ENCODE measurements at places on chromosomes 7 and 10. TPM values are rescaled to one million over a fixed set of nuclear protein-coding genes. Genes with fewer than 3 reads are reported as not detected.

- no peak for DNase-seq
Observed at GRCh38 chr7:140685407-140686087, 11.0 kb upstream of the NDUFB2 start.

Gene NPC1L1
- not detected for total RNA-seq

- DNase-seq: peak; percentile 35
Observed at GRCh38 chr10:99709480-99710229, 22.3 kb downstream of the COX15 start.

GRCh38 chr10:21831986-21832820 is 171.3 kb downstream of the DNAJC1 start:
- DNase-seq: no peak

Gene PTF1A
- total RNA-seq: not detected

Gene ELN
- total RNA-seq: 0.59 TPM

DNA sequence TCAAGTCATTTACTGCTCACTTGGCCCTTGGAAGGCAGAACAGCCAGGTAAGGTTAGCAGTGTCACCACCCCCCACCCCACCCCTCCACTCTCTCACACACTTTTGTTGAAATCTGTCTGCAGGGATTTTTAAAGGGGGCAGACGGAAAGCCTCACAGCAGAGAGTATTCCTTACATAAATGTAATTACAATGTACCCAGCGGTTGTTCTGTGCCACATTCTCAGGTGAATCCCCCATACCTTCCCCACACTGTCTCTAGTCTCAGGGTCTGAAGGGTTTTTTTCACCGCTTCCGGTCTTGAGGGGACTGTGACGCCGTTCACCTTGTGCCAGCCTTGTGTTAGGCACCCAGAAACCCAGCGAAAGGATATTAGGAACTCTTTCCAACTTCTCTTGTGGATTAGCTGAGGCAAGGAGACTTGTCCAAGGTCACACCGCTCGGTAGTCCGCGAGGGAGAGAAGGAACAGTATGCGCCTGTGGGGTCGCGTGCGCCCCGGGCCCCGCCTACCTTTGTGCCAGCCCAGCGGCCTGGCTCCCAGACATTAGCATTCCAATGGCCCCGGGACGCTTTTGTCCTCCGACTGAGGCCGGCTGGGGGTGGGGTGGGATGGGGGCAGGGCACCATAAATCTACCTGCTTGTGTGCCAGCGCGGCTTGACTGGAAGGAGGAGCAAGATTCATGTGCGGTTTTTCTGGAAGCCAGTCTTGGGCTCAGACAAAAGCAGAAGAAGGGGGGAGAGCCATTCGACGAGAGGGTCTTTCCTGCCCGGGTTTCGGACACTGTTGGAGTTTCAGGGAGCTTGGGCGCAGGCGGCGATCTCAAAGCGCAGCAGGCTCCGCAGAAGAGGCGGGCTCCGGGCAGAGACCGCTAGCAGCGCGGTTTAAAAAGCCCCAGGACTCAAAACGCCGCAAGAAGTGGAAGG is 4.5 kb downstream of the NEUROG3 start:
- no peak for DNase-seq

- no peak for DNase-seq
Observed at GRCh38 chr7:73870041-73870492, 9.1 kb downstream of the TMEM270 start.

Gene IFIT1B
- total RNA-seq: not detected

DNA sequence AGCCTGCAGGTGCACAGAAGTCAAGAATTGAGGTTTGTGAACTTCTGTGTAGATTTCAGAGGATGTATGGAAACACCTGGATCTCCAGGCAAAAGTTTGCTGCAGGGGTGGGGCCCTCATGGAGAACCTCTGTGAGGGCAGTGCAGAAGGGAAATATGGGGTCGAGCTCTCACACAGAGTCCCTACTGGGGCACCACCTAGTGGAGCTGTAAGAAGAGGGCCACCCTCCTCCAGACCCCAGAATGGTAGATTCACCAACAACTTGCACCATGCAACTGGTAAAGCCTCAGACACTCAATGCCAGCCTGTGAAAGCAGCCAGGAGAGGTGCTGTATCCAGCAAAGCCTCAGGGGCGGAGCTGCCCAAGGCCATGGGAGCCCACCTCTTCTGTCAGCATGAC is 205.8 kb downstream of the CCSER2 start:
- DNase-seq: no peak

GRCh38 chr7:95693551-95694333 is 78.6 kb upstream of the DYNC1I1 start:
- peak; percentile 44 for DNase-seq

DNA sequence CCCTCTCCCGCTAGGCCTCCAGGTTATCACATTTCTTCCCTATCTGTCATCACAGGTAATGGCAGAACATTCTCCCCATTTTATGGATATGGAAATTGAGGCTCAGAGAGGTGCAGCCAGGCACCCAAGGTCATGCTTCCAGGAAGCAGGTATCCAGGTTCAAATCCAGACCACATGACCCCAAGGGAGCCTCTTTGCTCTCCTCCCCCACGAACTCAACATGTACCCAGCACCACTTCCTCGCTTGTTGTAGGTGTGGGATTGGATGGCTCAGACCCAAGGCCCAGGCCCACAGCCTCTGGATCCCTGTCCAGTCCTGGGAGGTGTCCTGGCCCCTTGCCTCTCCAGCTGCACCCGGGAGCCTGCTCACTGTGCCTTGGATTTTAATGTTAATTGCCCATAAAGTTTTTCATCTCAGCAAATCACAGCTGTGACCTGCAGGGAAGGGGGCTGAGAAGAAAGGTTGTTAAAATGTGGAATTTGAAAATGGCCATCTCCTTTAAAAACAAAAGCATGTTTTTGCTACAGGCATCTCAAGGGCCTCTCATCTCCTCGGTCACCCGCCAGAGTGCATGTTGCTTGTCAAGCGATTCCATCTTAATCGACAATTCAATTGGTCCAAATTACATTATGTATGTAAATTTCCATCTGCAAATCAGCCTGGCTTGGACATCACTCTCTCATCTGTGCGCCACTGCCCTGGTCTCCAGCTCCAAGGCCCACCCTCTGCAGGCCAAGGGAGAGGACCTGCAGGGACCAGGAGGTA is 205.4 kb upstream of the ZMIZ1 start:
- no peak for DNase-seq

- no peak for DNase-seq
Observed at GRCh38 chr7:74029991-74030415, 2.0 kb downstream of the ELN start.

GRCh38 chr7:149887311-149887710 is 13.5 kb downstream of the ATP6V0E2 start:
- DNase-seq: no peak

DNA sequence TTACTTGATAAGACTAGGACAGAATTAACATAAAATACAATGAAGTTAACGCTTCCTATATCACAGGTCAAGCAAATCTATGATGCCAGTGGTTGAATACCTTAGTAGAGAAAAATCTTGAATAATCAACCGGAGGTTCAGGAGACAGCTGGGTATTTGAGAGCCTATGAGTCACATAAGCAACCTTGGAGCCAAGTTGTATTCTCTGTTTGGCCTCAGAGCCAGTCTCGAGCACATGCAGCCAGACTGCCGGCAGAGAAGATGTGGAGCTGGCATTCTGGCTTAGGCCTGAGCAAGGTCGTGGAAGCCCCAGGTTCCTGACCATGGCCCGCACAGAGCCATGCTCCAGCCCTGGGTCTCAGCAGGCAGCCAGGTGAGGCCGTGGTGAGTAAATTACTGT is 90.3 kb downstream of the FAM204A start:
- peak; percentile 5 for DNase-seq

DNA sequence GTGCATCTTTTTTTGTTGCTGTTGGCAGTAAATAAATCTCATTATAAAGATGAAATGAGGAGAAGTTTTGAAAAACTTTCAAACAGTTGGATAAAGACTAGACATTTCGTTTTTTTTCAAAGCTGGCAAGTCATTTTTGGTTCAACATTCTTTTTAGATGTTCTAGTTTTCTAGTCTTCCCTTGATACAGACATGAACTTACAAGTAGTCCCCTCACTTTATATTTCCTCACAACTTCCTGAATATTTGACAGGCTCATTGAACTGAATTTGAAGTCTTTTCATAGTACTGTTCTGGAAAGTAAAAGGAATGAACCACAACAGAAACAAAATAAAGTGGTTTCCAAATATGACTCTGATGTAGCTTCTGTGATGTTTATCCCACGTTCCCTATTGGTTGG is 134.2 kb downstream of the NRCAM start:
- no peak for DNase-seq

Gene RBM20
- 0.36 TPM for total RNA-seq

- peak; percentile 21 for DNase-seq
Observed at GRCh38 chr7:85030893-85031292, 156.0 kb downstream of the SEMA3D start.

Gene HYAL4
- not detected for total RNA-seq

Gene NOM1
- 18.1 TPM for total RNA-seq

DNA sequence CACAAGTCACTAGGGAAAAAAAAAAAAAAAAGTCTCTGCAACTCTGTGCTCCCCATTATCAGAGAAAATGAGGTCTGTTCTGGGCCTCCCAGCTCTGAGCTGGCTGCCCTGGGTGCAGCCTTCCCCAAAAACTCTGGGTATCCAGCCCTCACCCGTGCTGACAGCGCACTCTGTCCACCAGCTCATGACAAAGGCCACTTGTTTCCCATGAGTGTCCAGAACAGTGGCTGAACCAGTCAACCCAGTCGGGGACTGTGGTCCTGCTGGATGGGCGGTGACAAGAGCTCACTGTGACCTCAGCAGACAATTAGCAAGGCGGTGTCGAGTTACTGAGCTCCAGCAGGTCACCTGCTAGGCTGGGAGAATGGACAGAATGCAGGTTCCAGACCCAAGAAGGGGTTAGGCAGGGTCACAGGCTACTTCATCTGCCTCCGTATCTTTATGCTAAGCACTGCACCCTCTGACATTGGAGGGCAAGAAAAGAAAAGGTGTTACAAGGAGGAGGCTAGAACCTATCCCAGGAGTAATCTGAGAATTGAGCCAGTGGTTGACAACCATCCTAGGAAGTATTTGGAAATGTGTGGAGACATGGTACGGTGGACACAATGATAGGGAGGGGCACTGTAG is 37.2 kb downstream of the DLG5 start:
- DNase-seq: no peak

DNA sequence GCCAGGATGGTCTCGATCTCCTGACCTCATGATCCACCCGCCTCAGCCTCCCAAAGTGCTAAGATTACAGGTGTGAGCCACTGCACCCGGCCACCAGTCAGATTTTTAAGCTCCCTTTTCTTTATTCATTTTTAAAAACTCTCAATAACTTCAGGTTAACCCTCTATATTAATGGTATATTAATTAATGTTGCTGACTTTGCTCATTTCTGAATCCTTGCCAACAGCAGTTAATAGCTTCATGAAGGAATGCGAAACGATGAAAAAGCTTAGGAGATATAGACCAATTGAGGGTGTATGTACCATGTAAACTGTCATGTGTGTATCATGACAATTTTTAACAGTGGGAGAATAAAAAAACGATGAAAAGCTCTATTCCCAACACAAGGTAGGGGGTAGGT is 27.5 kb downstream of the PNPLA8 start:
- no peak for DNase-seq

DNA sequence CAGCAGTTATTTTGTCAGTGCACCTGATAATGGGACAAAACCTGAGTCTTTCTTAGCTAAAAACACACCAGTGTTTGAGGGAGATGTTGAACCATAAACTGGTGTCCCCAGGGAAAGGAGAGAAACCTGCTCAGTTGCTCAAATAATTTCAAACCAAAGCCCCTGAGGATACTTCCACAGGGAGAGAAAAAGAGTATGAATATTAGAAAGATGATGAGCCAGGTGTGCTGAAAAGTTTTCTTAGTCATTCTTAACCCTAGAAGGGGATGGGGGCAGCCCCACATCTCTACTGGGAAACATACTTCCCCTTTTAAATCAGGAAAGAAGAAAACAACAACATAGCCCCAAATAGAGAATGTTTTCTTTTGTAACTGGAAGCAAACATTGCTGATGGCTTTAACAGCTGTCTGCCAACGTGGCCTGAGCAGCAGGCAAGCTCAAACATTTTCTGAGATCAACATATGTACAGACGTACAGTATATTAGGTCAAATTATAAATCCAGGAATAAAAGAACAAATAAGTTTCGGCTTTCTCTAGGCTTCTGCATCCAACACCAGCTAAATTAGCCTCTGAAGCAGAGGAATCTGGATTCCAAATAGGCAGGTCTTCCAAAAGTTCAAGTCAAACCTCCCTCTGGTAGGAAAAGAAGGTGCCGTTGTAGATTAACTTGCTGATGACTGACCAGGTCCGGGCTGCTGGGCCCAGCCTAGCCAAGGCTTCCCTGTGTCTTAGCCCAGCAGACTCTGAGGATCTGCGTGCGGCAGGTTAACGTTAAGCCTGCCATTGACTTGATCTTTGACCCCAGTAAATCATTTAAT is 30.5 kb upstream of the FBXW4 start:
- DNase-seq: no peak

Gene RET
- total RNA-seq: under 0.01 TPM

Gene IFIT5
- total RNA-seq: 20.8 TPM

GRCh38 chr7:46226860-46227259 is 305.8 kb upstream of the IGFBP3 start:
- DNase-seq: no peak

DNA sequence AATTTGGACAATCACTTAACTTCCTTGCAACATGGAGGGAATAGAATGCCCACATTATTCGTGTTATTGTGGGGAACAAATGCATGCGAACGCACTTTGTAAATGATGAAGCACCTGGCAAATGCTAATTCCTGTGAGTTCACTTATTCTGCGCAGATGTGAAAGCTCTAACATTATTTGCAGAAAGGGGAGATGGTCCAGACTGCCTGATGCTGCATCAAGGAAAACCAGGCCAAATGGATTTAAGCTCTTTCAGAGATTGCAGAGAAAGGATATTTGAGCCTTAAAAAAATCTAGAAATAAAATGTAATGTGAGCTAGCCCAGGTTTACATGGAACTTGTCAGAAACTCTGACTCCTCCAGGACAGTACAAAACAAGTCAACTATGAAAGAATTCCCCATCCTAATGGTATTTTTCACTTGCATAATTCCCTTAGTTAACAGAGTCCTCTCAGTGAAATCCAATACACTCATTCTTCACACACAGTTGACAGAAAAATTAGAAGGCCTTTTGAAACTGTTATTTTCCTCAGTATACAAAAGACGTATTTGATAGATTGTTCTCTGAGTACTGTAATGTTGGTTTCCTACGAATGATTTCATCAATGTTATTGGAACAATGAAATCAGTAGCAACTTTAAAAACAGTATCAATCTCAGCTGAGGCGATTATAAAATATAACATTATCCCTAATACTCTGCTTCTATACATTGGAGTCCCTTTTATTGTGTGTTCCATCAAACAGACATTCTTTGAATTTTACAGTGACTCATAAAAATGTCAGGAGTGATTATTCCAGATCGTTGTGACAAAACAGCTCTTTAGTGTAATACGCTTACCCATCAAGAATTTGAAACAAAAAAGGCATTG is 136.3 kb upstream of the ANK3 start:
- peak; percentile 36 for DNase-seq

DNA sequence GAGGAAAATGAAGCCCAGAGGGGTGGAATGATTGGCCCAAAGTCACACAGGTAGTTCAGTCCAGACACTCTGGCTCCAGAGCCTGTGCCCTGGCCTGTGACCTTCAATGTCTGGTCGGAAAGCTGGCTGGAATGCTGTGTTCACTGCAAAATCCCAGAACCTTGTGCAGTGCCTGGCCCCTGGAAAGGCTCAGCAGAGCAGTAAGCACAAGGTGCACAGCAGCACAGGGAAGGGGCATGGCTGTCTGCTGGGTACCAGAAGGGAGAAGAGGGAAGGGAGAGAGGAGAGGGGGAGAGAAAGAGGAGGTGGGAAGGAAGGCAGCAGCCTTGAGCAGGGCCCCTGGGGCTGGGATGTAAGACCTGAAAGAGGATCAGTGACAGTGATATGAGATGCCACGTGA is 28.4 kb upstream of the C10orf71 start:
- no peak for DNase-seq

Gene PRF1
- total RNA-seq: not detected

Data from RPMI7951 (cell line).